ENCODE measurements at places on chromosomes 16 and 17.

- DNase-seq = no peak
Observed at GRCh38 chr16:76885776-76886537, 305.0 kb upstream of the MON1B start.

DNA sequence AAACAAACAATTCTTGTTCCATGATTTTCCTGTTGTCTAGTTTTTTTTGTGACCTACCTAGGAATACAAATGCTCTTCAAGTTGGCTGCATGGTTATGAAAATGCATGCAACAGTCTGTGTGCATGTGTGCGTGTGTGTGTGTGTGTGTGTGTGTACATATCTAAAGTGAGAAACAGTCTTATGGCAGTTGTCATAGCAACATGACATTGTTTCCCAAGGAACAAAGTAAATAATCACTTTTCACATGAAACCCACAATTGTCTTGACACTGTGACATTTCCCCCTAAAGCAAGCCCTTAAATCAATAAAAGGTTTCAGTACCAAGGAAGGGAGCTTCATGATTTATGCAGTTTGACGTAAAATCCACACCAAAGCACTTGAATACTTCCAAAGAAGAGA is 758.4 kb downstream of the CDH8 start:
- DNase-seq = no peak

DNA sequence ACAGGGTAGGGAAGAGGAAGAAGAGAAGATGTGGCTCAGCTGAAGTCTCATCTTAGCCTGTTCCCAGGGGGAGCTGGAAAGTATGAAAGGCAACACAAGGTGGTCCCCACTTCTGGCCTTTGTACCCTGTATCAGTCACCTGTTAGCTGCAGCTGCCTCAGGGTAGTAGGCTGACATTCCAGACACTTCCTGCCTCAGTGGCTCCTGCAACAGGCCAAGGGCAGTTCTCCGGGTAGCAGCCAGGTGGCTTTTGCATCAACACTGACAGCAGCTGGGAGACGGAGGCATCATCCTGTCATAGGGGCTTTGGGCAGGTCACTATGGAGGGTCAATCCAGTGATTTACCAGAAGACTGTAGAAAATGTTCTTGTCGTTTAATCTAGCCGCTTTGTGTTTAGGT is 124.0 kb downstream of the RGS9 start:
- DNase-seq = no peak

- no peak for DNase-seq
Observed at GRCh38 chr17:1035546-1036170, 38.7 kb downstream of the TIMM22 start.

GRCh38 chr16:22216191-22216831 is 10.2 kb downstream of the EEF2K start:
- DNase-seq = no peak

GRCh38 chr16:12679660-12680272 is 123.9 kb downstream of the CPPED1 start:
- DNase-seq = no peak

DNA sequence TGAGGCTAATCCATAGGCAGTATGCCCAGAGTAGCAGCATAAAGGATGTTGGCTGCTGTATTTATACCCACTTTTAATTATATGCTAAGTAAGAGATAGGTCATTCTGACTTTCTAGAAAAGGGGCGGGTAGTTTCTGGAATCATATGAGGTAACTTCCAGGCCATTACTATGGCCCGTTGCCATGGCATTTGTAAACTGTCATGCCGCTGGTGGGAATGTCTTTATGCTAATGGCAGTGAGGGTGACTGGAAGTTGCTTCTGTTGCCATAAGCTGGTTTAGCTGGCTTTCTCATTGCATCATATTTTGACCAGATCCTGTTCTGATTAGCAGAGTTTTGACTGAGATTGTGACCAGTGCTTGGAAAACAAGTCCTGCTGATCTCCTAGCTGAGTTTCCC is 929.6 kb upstream of the CDH8 start:
- DNase-seq = no peak

- no peak for DNase-seq
Observed at GRCh38 chr16:5333126-5333525, 235.5 kb upstream of the EEF2KMT start.

DNA sequence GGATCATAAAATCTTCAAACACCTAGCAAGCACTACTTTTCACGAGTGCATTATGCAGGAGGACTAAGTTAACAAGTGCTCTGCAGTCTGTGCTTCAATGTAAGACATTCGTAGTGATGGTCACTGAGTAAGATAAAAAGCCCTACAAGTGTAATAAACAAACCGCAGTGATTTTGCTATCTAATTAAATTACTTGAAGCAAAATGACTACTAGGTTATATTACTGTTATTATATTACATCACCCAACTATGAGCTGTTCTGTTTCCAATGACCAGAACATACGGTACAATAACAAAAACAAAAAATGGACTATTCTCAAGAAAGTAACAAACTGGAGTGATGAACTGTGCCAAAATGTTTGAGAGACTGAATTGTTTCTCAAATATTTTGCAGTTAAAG is 11.2 kb downstream of the KLHL10 start:
- DNase-seq = no peak

- no peak for DNase-seq
Observed at GRCh38 chr16:82660075-82660645, 33.4 kb downstream of the CDH13 start.

GRCh38 chr17:63621229-63621683 is 961 bp upstream of the MAP3K3 start:
- DNase-seq = no peak

DNA sequence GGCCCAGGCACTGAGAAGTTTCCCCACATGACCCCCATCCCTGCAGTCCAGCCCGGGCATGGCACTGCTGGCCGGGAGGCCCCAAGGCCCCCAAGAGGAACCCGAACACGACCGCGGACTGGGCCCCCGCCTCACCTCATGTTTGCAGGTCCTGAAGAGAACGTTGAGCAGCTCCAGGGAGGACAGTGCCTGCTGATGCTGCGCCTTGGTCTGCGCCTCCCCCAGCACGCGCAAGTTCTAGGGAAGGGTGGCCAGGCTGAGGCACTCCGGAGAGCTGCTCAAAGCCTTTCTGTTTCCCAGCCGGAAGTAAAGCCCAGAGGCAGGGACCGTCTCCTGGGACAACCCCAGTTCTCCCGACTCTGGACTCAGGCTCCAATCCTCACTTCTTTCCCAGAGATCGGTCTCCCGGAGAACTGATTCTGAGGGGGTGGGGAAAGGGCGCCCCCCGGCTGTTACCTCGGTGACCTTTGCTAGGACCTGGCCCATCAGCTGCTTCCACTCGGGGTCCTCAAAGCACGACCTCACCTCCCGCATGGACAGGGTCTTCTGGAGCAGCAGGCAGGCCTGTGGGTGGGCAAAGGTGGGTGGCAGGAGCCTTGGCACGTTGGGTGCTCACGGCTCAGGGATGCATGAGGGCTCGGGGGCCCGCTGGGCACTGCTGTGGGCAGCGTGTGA is 13.7 kb downstream of the MYBBP1A start:
- no peak for DNase-seq

DNA sequence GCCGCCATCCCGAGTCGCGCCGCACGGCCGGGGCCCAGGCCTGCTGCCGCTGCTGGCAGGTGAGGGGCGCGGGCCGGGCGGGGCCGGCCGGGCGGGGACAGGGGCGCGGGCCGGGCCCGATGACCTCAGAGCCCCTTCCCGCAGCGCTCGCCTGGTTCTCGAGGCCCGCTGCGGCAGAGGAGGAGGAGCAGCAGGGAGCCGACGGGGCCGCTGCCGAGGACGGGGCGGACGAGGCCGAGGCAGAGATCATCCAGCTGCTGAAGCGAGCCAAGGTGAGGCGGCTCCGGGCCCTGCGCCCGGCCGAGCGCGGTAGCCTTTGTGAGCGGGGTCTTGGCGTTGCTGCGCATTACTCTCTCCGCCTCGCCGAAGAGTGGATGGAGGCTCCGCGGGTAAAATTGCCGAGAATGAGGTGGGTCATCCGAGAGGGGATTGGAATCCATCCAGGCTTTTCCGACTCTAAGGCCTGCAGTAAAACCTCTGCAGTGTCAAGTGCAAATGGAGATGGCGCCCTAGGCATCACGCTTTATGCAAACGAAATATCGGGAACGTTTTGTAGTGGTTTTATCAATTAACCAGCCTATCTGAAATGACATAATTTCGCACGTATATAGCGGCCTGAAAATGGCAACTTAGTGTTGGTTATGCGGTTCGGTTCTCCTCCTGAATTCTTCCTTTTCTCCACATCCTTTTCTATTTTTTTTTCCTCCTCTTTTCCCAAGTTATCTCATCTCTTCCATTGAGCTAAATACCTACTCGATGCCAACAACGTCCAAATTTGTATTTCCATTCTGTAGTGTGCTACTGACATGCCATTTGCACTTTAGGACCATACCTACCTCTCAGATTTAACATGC is 577 bp downstream of the TTC19 start:
- DNase-seq = peak; percentile 56

GRCh38 chr16:22353191-22353919 is 21.1 kb downstream of the CDR2 start:
- no peak for DNase-seq

Data from HEK293T (cell line).